ENCODE measurements at places on chromosomes 3 and 15.

GRCh38 chr3:194346035-194346434 is 5.1 kb downstream of the CPN2 start:
- DNase-seq = no peak

DNA sequence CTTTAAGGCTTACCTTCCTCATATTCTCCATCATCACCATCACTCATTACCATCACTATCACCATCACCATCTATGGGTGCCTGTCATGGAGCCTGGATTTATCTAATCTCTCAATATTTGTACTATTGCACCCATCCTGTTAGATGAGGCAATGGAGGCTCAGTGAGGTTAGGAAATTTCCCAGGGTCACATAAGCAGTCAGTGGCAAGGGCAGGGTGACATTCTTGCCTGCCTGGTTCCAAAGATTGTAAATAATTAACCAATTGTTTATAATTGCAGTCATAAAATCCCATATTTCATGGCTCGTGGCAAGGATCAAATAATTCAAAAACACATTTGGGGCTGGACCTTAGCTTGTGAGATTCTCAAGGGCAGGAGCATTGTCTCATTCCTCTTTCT is 55.2 kb downstream of the MGLL start:
- DNase-seq = no peak

GRCh38 chr3:52779011-52779836 is 1.8 kb downstream of the ITIH1 start:
- DNase-seq = no peak

- DNase-seq = no peak
Measured at GRCh38 chr3:98897701-98898100, 3.8 kb downstream of the DCBLD2 start.

DNA sequence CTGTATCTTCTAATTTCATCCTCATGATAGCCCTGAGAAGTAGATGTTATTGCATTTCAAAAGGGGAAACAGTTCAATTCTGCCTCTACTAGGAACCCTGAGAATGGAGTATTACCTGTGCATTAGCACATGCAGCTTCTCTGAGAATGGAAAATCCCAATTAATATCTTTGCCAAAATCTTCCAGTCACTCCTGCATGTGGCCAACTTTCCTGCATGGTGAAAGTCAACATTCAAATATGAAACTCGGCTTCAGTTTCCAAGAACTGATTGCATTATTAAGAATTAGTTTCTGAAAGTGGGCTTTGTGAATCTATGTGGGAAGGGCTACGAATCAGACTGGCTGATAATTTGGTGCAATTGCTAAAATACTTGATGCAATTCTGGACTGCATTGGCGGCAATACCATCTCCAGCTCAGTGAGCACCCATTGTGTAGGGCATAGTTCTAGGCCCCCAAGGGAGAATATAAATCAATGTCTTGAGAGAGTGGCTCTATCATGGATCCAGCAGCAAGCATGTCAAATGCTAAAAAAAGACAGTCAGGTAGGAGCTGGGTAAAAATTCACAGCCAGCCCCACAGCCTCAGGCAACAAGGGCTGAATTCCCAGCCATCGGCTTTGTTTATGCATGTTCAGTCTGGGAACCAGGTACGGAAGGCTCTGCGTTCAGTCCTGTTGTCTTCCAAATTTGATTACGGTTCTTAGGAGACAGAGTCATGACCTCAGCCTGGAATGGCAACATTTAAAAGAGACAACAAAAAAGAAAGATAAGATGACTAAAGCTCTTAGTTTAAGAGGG is 18.8 kb upstream of the BCL6 start:
- no peak for DNase-seq

DNA sequence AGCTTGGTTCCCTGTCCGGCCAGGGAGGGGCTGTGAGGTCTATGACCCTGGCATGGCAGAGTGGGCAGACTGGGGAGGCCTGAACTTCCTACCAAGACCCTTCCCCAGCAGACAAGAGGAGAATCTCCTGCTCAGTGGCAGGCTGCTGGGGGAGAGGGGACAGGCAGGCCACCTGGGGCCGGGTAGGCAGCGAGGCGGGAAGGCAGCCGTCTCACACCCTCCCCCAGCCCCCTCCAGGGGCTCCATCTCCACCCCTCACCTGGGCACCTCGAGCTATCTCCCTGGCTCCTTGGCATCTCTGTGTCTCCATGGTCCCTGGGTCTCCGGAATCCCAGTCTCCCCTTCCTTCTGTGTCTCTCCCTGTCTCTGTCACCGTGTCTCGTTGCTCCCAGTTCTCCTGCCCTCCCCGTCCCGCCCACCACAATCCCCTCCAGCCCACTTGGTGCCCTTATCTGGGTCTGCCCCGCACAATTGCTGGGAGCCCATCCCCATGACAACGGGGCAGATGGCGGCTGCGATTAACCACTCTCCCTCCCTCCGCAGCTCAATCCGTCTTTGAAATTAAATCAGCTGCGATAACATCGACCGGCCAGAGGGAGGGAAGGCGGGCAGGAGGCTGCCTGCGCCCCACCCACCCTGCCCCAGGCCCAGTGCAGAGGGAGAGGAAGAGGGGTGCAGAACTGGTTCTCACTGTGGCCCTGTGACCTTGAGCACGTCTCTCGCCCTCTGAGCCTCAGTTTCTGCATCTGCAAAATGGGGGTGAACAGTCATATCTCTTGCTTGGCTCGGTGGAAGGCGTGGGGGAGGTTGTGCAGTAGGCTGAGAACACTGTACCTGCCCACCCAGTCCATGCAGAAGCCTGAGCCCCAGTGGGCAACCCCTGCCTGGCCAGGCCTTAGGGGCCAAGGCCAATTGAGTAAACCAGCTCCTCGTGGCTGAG is 9.6 kb downstream of the DNAJB8 start:
- DNase-seq = no peak

- DNase-seq = no peak
Measured at GRCh38 chr3:21330293-21330692, 420.7 kb downstream of the ZNF385D start.

GRCh38 chr3:42839616-42840015 is 30.4 kb downstream of the ACKR2 start:
- DNase-seq = no peak

- no peak for DNase-seq
Measured at GRCh38 chr3:73558727-73559075, 66.0 kb downstream of the PDZRN3 start.

- DNase-seq = no peak
Measured at GRCh38 chr3:194150252-194150934, 14.4 kb downstream of the HES1 start.

GRCh38 chr3:42906848-42907183 is 874 bp downstream of the ZNF662 start:
- DNase-seq = no peak

DNA sequence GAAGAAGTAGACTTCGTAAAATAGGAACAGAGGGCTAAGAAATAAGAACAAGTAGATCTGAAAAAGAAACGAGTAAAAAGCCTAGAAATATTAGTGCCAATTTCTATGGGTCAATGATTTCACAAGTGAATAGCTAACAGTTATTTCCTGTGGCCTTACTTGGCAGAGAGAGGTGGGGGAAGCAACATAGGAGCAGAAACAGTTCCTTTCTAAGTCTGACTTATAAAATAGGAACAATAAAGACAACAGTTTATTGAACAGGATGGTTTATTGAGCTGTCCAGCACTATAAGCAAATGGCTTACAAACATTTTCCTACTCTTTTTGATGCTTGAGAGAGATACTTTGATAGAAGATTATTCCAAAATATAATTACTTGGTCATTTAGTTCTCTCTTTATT is 37.9 kb downstream of the AGTR1 start:
- DNase-seq = no peak

DNA sequence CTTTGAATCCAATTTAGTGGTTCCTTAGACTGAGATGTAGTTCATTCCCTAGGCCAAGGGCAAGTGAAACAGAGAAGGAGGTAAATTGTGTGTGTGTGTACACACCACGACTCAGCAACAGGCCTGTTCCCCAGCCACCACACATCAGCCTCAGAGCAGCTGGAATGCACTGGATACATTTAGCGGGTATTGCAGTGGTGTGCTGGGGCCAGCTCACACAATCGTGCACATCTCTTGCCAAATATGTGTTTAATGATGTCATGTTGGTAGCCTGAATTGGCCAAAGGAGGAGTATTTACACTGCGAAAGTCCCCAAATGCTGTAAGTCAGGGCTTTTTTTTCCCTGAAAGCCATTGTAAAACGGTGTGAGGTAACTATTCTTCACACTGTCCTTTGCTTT is 82.3 kb downstream of the RBPMS2 start:
- no peak for DNase-seq

- DNase-seq = no peak
Measured at GRCh38 chr15:69407719-69408400, 6.3 kb upstream of the KIF23 start.

- DNase-seq = no peak
Measured at GRCh38 chr3:123130079-123130750, 63.4 kb downstream of the PDIA5 start.

DNA sequence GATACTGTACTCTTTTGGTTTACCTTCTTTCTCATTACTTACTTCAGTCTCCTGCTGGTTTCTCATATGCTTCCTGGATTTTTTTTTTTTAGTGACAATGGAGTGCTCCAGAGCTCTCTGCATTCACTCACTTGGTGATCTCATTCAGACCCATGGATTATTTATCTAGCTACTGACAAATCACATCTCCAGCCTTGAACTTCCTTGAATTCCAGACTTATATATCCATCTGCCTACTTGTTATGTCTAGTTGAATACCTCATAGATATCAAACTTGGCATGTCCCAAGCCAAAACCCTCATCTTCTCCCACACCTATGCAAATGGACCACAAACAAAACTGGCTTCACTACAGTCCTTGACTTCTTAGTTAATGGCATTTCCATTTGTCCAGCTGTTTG is 234.7 kb upstream of the ZPLD1 start:
- DNase-seq = no peak

DNA sequence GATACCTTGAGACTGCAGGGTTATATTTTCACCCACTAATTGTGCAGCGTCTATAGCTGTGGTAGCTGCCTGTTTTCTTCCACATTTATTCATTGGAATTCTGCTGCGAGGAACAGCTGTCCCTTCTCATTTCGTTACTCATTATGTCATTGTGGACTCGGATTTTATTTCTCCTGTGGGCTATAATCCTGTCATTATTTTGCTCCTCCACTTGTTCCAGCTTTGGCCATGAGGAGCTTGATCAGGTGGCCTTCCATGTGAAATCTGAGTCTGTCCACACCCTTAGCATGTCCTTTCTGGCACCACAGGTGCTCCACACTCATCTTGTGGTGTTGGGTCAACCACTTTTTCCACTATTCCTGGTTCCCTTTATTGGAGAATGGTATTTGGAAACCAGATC is 14.8 kb downstream of the LYSMD4 start:
- DNase-seq = no peak

DNA sequence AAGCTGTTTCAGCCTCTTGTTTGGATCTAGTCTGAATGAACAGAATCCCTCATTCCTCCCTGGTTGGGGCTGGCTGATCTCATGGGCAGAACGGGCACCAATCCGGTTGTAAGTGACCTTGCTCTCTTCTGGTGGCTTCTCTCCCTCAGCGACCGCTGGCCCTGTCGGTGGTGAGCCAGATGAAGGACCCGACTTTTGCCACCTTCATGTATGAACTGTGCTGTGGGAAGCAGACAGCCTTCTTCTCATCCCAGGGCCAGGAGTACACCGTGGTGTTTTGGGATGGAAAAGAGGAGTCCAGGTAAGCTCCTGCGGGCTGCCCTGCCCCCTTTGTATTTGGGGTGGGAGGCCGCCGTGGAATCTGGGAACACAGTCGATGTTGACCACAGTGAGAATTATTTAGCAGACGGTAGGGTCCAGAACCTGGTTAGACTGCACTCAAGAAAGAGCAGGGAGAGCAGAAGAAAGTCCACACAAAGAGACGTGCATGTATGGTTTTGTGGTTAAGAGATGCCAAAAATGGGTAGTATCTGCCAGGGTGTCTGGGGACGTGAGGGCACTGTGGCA is 138.8 kb downstream of the LRRK1 start:
- DNase-seq = no peak

GRCh38 chr15:79349525-79349924 is 38.6 kb downstream of the TMED3 start:
- DNase-seq = no peak

DNA sequence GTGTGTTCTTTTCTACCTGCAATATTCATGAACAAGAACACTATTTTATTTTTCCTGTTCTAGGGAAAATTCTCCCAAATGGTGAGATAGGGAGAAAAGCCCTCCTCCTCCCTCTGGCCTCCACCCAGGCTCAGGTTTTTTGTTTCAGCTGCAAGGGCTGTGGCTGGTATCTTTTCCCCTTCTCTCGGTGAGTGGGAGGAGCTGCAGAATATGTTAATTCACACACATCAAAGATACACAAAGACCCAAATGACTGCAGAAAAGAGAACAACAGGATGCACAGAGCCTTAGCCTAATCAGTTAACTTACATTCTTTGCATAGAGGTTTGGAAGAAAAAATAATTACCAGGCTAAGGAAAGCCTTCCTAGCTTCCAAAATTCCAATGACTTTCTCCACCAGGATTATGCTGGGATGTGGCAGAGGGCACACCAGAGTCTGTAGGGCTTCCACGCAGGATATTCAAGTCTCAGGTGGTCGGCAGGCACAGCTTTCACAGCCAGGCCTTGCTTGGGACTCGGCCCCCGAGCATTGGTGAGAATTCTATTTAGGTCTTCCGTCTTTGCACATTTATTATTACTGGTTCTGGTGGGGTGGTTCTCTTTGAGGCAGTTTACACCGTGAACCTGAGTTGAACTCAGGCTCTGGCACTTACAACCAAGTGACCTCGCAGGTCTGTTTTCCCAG is 64.9 kb downstream of the ABHD5 start:
- no peak for DNase-seq

GRCh38 chr3:73255609-73256029 is 194.2 kb downstream of the EBLN2 start:
- peak; percentile 39 for DNase-seq

DNA sequence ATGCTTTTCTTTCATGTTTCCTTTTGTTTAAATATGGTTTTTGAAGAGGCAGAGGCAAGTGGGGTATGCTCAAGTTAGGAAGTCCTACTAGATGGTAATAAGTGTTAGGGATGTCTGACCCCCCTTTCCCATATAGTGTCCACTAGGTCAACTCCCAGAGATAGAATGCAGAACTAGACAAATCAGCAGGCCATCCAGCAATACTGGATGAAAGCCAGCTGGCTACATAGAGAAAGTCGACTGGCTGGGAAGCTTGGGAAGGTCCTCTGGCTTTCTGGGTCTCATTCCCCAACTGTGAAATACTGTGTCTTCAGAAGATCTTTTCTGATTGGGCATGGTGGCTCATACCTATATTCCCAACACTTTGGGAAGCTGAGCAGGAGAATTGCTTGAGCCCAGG is 113.8 kb downstream of the SNRK start:
- DNase-seq = no peak

All from right renal pelvis (tissue), 4 donors.